A375 (cell line): ENCODE measurements at places on chromosomes 1 and 21. TPM values are rescaled to one million over a fixed set of nuclear protein-coding genes. Genes with fewer than 3 reads are reported as not detected.

Gene IL20
- total RNA-seq, result 0.23 TPM in 1 of 2 replicates, not detected in the other

Gene RGSL1
- not detected in 2 replicates for total RNA-seq

Gene CHRNB2
- 0.37 and 1.7 TPM in 2 replicates for total RNA-seq

Gene SERPINC1
- total RNA-seq, result 0.11 TPM in 1 of 2 replicates, not detected in the other

Gene VANGL2
- total RNA-seq, result 1.3 and 1.4 TPM in 2 replicates

Gene KRTAP11-1
- total RNA-seq, result not detected in 2 replicates

Gene FASLG
- total RNA-seq, result not detected in 2 replicates

Gene CFHR4
- total RNA-seq, result not detected in 2 replicates

Gene C8A
- total RNA-seq, result not detected in 2 replicates

Gene UTS2
- not detected in 2 replicates for total RNA-seq

Gene SIK1
- total RNA-seq, result 2.5 and 4.9 TPM in 2 replicates

Gene MAP10
- 0.49 and 0.56 TPM in 2 replicates for total RNA-seq

Gene CFAP74
- not detected in 2 replicates for total RNA-seq

Gene LRRC38
- total RNA-seq, result not detected in 2 replicates

Gene CEP85
- 24.5 and 25.3 TPM in 2 replicates for total RNA-seq

Gene AGRN
- 94.2 and 99.7 TPM in 2 replicates for total RNA-seq

Gene CTSK
- 3.5 and 6.1 TPM in 2 replicates for total RNA-seq

Gene DDX20
- 26.7 and 31.0 TPM in 2 replicates for total RNA-seq

Gene PGM1
- 66.9 and 74.6 TPM in 2 replicates for total RNA-seq

Gene GPN2
- total RNA-seq, result 24.9 and 26.2 TPM in 2 replicates

Gene SYT14
- total RNA-seq, result 3.2 and 3.8 TPM in 2 replicates

Gene SPRR1A
- not detected in 2 replicates for total RNA-seq

Gene PSRC1
- 33.0 and 33.9 TPM in 2 replicates for total RNA-seq

Gene ACTN2
- 0.32 and 2.0 TPM in 2 replicates for total RNA-seq

Gene P3H1
- total RNA-seq, result 71.6 and 76.9 TPM in 2 replicates

Gene RBP7
- not detected in 2 replicates for total RNA-seq

Gene CCDC17
- total RNA-seq, result 1.4 and 1.9 TPM in 2 replicates

Gene SPATA1
- 0.98 TPM in 1 of 2 replicates, not detected in the other for total RNA-seq

Gene OR10J1
- total RNA-seq, result not detected in 2 replicates

Gene ETV3L
- total RNA-seq, result not detected in 2 replicates

Gene GFI1
- total RNA-seq, result 1.1 and 1.4 TPM in 2 replicates

Gene NEGR1
- 5.1 and 6.7 TPM in 2 replicates for total RNA-seq

Gene CRNN
- total RNA-seq, result not detected in 2 replicates

Gene ARPC5
- total RNA-seq, result 138 and 181 TPM in 2 replicates

Gene PRELP
- not detected in 2 replicates for total RNA-seq

Gene ADAR
- 84.3 and 99.2 TPM in 2 replicates for total RNA-seq

Gene CYP4B1
- total RNA-seq, result not detected in 2 replicates

Gene RNF186
- total RNA-seq, result not detected in 2 replicates

Gene AGMAT
- not detected in 2 replicates for total RNA-seq

Gene PGLYRP4
- total RNA-seq, result not detected in 2 replicates

Gene SLC1A7
- total RNA-seq, result 0.19 TPM in 1 of 2 replicates, not detected in the other

Gene POGZ
- 29.7 and 35.7 TPM in 2 replicates for total RNA-seq

Gene S100A12
- not detected in 2 replicates for total RNA-seq

Gene A3GALT2
- 0.34 and 1.1 TPM in 2 replicates for total RNA-seq

Gene RBM34
- total RNA-seq, result 102 and 107 TPM in 2 replicates
